ENCODE measurements at places on chromosomes 3 and 15.

GRCh38 chr3:138460536-138461205, 26.3 kb downstream of the ESYT3 start:
- DNase-seq = no peak

- no peak for DNase-seq
These were observed 43.3 kb downstream of the TLNRD1 start for GRCh38 chr15:81043935-81044575.

GRCh38 chr3:29286478-29287240, 5.8 kb downstream of the RBMS3 start:
- no peak for DNase-seq

GRCh38 chr3:144820726-144821125, 849.1 kb downstream of the DIPK2A start:
- no peak for DNase-seq

DNA sequence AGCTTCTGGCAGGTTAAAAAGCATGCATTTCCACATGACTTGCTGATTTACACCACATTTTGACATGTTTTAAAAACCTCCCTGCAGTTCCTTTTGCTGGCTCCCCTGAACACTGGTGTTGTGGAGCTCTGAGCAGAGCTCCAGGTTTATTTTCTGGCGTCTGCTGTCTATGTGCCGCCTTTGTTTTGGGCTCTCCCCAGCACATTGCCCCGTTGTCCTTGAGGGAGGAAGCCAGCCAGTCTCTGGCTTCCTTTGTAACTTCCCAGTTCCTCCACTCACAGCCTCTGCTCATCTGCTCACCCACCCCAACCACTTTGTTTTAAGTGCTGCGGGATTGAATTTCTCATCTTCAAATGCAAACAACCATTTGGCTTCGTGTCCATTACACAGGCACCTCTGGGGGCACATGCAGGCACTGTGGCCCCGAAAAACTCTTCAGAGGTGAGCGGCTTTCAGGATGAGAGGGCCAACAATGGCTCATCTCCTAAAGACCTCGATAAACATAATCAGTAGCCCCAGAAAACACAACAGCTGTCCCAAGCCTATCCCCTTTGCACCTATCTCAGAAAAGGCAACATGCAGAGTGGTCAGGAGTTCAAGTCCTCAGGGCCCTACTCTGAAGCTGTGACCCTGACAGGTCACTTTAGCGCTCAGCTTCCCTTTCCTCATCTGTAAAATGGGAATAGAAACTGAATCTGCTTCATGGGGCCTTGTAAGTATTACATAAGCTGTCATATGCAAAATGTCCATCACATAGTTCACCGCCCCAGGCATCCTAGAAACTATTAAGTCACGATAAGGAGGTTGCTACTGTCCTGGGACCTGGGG, 1.3 kb upstream of the MEF2A start:
- DNase-seq = no peak

DNA sequence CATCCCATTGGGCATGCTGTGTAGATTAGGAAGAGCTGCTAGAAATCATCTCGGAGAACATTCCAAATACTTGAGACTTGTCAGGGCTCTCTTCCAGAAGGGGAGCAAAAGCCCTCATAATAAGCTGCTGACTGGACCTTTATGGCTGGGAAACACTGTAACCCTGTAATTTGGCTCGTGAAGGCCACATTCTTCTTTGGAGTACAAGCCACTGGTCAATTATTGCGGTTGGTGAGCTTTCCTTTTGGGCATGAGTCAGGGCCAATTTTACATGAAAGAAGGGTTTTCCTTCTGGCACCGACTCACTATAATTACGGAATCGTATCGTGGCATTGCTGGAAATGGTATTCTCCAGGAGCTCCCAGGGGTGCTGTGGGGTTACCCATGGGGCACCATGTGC, 434.5 kb upstream of the RGMA start:
- DNase-seq = no peak

GRCh38 chr15:31278061-31278445, 48.6 kb upstream of the KLF13 start:
- no peak for DNase-seq

DNA sequence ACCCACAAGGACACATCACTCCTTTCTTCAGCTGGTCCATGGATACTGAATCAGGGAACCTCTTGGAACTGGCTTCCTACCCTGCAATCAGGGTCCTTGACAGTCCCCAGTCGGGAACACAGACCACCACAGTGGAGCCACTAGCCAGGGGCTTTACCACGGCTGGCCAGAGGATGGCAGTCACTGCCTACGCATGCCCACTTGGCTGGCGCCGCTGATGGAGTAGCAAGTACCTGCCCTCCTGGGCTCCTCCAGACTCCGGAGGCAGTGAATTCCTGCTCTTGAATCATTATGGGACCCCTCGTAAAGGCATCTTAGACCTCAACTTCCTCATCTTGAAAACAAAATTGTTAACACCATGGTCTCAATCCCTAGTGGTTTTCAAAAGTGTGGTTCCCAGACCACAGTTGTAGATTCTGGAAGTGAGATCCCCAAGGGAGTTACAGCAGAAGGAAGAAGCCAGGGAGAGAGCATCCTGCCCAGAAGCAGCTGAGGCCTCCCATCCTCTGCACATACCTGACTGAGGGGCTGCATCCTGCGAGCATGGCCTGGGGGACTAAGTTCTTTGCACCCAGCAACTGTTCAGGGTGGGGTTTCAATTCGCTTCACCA, 9.1 kb upstream of the SKIC8 start:
- peak; percentile 43 for DNase-seq

- no peak for DNase-seq
These were observed 140.1 kb downstream of the MYLK start for GRCh38 chr3:123744064-123744463.

Measured in CD4-positive, alpha-beta T cell treated with Interleukin-15 for 1 hour (primary cell).